A549 treated with AZD2906 at 1 μM for 4 hours (cell line): ENCODE measurements at places on chromosomes 5 and 9. TPM values are rescaled to one million over a fixed set of nuclear protein-coding genes. Genes with fewer than 3 reads are reported as not detected.

BNIP1 gene
- 15.5 to 18.7 TPM (median 16.0 TPM) in 5 replicates for total RNA-seq

NEUROG1 gene
- not detected in 5 replicates for total RNA-seq

PKD2L2 gene
- 0.05 to 0.09 TPM (median 0.07 TPM) in 3 of 5 replicates, not detected in the others for total RNA-seq

IQGAP2 gene
- total RNA-seq: 1.5 to 2.4 TPM (median 2.0 TPM) in 5 replicates

ACSL6 gene
- 0.06 to 0.28 TPM (median 0.08 TPM) in 5 replicates for total RNA-seq

ROPN1L gene
- 2.1 to 2.4 TPM (median 2.3 TPM) in 5 replicates for total RNA-seq

OR13F1 gene
- not detected in 5 replicates for total RNA-seq

SFXN1 gene
- 75.0 to 116 TPM (median 83.2 TPM) in 5 replicates for total RNA-seq

TSLP gene
- total RNA-seq: not detected in 5 replicates

GRIA1 gene
- not detected in 5 replicates for total RNA-seq

SLC6A3 gene
- 1.00 to 2.2 TPM (median 1.3 TPM) in 5 replicates for total RNA-seq

SLC6A7 gene
- total RNA-seq: 0.02 to 0.03 TPM in 2 of 5 replicates, not detected in the others
